NCI-H446 treated with DMSO at 0.1 percent for 48 hours (cell line): ENCODE measurements at places on chromosomes 11 and 22.

DNA sequence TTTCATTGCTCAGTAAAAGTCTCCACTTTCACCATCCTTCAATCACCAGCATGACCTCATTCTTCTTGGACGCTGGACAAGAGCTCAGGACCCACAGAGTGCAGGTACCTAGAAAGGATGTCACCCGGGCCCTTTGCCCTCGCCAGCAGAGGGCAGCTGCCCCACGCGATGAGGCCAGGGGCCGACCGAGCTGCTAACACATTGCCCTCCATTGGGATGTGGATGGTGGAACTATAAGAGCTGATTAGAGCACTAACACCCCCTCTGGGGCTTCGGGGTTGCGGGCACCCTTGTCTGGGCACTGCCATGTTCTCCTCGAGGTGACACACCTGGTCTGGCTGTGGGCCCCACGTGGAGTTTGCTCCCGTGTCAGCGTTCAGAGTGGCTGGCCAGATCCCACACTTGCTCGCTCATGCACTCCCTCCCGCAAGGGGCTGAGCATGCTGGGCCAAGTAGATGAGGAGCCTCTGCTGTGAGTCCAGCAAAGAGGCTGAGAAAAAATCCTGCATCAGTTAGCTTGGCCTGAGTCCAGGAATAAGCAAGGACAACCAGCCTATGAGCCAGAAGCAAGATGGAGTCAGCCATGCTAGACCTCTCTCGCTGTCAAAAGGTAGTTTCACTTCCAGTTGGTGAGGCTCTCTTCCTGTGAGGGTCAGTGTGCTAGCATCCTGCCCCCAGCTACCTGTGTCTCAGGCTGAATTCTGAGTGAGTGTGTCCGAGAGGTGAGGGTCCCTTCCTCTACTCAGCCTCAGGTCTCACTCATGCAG lies 9.8 kb downstream of the KRTAP5-6 start:
- no peak for DNase-seq

- no peak for DNase-seq
These were observed 214.1 kb downstream of the BUD13 start for GRCh38 chr11:116558504-116559211.

- no peak for DNase-seq
These were observed at the start of gene C11orf68 for GRCh38 chr11:65918211-65919140. Gene C11orf68 (minus strand): TSS chr11:65919062. CDS start chr11:65919031, 31 bp downstream.

DNA sequence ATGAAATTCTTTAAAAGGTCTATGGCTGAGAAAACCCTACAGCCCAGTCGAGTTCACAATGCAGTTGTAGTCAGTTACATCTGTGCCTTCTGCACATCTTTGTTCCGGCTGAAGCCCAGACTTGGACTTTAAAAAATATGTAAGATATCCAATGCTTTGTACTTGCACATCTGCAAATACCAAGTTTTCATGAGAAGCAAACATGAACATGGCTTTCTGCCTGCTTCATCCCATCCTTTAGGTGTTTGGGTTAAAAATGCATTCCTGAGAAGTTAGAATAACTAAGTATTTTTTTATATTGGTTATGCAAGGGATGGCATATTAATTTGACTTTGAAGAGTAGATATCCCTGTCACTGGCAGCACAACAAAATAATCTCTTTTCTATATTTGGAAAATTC lies 528.4 kb downstream of the METTL15 start:
- no peak for DNase-seq

GRCh38 chr11:100515087-100515486 lies 172.0 kb upstream of the ARHGAP42 start:
- no peak for DNase-seq

DNA sequence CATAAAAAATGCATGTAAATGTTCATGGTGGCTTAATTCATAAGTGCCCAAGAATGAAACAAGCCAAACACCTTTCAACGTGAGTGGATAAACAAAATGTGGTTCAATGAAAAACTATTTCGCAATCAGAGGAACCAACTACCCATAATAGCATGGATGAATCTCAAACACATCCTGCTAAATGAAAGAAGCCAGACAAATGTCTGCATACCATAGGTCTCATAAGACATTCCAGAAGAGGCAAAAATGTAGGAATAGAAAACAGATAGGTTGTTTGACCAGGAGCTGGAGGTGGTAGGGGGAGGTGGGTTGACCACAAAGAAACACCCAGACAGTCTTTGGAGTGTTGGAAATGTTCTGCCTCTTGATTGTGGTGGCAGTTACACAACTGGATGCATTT lies 13.2 kb upstream of the OSBPL5 start:
- no peak for DNase-seq

DNA sequence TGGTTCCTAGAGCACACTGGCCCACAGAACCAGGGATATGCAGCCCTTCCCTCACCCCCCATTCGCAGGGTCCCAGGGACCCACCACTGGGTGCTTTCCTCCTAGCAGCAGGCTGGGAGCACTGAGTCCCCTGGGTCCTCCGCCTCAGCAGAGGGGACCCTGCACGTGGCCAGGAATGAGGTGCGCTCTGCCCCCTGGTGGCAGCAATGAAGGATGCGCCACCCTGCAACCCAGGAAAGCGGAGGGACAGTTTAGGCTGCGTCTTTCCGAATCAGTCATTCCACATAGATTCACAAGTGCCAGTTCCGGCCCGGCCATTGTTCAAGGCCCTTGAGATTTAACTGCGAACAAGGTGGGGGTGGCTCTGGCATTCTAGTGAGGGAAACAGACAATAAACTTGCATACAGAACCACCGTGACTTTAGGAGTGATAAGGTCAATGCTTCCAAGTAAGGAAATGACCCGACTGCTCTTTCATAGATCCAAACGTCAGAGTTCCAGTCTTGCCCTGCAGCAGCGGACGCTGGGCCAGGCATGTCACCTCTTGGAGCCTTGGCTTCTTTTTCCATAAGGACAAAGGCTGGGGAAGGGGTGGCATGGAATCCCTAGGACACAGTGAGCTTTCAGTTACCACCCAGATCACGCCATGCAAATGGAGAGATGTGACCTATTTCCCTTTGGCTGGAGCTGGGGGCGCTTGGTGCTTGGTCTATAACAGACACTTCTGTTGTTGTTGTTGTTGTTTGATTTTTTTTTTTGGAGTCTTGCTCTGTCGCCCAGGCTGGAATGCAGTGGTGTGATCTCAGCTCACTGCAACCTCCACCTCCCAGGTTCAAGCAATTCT lies 7.7 kb downstream of the RIN1 start:
- DNase-seq, result peak; percentile 31

GRCh38 chr22:33255791-33256190 lies 197.6 kb upstream of the SYN3 start:
- no peak for DNase-seq

DNA sequence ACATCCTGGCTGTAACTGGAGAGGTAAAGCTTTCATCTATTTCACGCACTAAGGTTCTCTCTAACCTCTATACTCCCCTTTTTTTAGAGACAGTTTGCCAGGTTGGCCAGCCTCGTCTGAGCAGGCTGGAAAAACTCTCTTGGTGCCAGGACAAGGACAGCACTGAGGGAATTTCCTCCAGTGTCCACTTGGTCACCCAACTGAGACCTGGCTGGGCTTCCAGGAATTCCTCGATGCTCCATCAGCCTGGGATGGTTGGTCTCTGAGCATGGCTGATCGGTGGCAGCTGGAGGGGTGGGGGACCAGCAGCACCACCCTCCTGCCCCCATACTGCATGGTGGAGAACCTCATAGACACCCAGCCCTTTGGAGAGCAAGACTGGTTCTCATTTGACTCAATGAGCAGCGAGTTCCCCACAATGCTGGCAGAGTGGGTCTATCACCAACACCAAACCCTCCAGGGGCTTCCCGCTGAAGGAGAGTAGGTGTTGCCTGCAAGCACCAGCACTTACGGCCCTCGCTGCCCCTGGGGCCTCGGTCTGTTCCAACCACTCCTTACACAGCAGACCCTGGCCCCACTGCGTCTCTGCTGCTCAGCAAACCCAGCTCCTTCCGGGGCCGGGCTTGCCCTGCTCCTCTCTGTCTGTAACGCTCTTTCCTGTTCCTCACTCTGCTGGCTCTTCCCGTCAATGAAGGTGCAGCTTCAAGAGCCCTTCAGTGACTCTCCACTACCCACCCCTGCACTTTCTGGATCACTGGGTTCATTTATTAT lies 122.2 kb downstream of the ST3GAL4 start:
- no peak for DNase-seq

GRCh38 chr11:123674297-123674696 lies 19.9 kb upstream of the SCN3B start:
- no peak for DNase-seq

GRCh38 chr11:96530473-96530872 lies 140.7 kb downstream of the JRKL start:
- no peak for DNase-seq

- DNase-seq, result no peak
These were observed 679.9 kb downstream of the OPCML start for GRCh38 chr11:132852361-132852760.

DNA sequence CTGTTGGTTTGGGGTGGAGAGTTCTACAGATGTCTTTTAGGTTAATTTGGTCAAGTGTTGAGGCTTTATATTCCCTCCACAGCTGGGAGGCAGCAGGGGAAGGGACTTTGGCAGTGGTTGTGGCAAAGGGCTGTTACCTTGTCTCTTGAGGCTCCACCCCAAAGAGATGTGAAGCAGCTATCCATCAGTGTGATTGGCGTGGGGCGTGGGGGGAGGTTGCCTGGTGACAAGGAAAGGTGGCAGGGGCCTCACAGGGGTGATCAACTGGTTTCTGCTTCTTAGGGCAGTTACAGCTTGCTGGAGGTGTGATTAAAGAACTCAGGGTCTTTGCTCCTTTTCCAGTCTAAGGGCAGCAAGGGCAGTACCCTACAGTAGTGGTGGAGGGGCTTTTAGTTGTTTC lies 59.3 kb downstream of the FANCF start:
- no peak for DNase-seq

- DNase-seq, result no peak
These were observed 14.0 kb upstream of the ARHGAP8 start for GRCh38 chr22:44738347-44738715.

- no peak for DNase-seq
These were observed at the start of gene SAA2 for GRCh38 chr11:18248561-18248960. Gene SAA2 (minus strand): TSS chr11:18248668. CDS start chr11:18248011, 657 bp downstream.

DNA sequence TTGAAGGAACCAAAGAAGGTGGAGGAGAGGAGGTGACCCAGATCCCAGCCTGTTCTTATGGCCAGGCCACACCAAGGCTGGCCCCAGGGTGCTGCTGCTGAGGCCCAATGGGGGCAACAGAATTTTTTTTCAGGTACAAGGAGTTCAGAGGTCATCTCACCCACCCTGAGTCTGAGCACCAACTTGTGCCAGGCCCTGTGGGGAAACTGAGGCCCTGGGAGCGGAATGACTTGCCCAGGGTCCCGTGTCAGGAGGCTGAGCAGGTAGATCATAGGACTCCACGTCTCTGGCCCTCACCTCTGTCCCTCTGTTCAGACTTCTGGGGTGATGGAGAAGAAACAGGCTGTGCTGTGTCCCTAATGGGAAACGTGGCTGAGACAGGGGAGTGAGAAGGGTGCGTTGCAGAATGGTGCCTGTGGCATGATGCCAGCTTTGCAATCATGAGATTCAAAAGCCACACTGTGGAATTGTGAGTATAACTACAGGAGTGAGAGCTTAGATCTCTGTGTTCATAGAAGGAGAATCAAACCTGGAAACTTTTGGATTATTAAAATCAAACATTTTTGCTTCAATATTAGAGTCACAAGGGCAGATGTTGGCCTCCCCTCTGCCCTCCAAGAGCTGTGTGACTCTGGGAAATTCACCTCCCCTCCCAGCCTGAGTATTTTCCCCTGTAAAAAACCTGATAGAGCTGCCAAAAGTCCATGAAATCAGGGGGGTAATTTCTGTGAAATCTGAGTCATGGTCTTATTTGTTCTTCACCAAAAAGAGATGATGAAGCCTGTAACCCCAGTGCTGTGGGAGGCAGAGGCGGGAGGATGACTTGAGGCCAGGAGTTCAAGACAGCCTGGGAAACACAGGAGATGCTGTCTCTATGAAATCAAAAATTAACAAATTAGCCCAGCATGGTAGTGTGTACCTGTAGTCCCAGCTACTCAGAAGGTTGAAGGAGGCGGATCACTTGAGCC lies 874 bp downstream of the APOL1 start:
- no peak for DNase-seq

- DNase-seq, result no peak
These were observed 93.6 kb upstream of the CD44 start for GRCh38 chr11:35045236-35045820.

DNA sequence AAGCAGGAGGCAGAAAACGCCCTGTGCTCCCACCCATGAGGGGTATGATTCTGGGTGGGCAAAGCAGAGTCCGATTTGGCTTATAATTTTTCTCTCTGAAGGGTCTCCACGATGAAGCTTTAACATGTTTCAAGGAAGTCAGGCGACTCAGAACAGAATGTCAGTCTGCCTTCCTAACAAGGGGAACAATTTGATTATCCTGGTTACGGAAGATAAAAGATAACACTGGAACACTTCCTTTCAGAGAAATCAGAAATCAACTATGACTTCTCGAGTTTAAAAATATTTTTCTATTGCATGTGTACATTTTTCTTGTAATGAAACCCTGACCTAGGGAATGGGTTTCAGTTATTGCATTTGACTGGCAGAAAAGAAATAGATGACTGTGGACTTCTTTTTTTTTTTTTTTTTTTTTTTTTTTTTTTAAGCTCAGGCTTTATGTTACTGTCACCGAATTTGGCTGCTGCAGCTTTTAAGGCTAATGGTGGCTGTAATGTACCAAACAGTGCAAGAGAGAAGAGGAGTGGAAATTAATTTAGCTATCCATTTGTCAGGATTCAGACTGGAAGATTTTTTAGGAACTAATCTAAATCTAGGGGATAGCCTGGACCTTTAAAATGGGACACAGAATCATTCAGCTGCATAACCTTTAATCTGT lies 297.7 kb downstream of the CADM1 start:
- DNase-seq, result no peak

DNA sequence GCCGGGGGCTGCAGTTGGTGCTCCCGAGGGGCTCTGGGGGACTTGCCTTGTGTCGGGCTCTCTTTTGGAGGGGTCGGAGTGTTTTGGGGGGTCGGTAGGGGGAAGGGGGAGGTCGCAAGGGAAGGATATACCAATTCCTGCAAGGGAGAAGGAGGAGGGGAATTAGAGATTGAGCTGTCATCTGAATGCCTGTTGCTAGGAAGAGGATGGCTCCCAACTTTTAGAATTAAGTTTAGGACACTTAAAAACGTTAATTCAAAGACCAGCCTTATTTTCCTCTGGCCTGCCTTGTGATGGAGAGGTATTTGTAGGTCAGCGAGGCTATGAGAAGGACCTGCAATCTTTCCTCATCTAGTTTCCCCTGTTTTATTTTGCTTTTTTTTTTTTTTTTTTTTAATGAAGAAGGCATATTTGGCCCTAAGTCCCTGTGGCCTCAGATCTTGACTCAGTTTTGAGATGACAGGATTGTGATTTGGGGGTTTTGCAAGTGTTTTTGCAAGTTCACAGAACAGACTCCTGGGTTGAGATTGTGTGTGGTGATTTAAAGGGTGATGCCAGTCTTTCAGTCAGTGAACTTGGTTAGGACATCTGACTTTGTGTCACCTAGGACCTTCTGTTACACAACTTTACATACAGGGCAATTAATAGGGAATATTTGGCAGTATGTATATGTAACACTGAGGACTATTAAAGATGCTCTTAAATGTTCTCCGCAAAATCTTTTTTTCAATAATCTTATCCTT lies 672 bp downstream of the TMEM135 start:
- no peak for DNase-seq
